AG20443 (cell line): ENCODE measurements at places on chromosomes 3 and 15.
A peak's percentile ranks its signal among the peaks of the same experiment; 100 is the strongest.

DNA sequence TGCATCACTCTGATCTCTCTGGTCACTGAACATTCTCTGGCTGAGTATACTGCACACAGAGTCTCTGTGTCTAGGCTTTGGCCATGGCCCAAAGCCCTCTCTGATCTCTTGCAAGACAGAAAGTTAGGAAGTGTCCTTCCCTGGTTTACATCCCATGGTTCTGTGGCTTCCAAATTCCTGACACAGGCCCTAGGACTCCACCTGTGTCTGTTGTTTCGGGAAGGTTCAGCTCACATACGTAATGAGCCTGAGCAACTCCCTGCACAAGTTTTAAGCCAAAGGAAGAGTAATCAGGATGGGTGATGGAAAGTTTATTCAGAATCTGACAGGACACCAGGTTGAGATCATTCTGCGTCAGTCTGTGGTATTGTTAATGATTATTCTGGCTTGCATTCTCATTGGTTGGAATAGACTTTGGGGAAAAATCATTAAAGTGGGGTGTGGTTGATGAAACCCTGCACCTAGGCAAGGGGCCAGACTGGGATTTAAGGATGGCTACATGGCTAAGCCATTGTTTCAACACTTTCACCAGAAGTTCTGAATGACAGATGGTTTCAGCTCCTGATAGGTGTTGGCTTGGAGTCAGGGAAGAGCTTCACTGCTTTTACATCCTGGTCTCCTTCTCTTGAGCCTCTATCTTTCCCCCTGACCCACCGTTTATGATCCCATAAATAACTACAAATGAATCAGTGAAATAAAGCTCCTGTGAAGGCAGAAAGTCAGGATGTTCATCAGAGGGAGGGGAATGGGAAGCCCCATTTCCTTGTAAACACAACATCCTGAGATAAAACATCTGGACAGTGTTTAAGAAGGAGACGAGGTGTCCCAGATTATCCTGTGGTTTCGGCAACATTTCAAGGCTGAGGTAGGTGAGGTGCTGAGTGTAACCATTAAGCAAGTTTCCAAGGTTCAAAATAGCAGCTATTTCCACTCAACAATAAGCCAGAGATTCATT is 14.1 kb downstream of the LCMT2 start:
- DNase-seq: no peak

DNA sequence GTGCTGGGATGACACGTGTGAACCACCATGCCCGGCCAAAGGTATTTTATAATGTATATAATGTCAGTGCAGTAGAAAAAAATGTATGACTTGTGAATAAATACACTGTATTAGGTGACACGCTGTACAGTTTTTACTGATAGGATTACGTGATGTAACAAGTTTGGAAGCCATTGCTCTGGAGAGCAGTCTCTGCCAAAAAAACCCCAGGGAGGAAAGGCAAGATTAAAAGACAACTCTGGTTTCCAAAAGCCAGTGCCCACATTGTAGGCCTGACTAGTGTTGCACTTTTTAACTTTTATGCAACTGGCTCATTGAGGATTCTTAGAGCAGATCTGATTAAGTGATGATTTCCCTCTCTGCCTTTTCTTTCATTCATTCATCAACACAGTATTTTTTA is 62.0 kb upstream of the SLC2A2 start:
- no peak for DNase-seq

- DNase-seq: no peak
These were observed 32.2 kb downstream of the TXNRD3 start for GRCh38 chr3:126622694-126623093.

- DNase-seq: no peak
These were observed 7.3 kb downstream of the MCTP2 start for GRCh38 chr15:94238539-94239118.

- no peak for DNase-seq
These were observed 177.5 kb upstream of the SNTN start for GRCh38 chr3:63474828-63475518.

- DNase-seq: peak; percentile 30
These were observed 231.4 kb upstream of the WNT5A start for GRCh38 chr3:55718521-55718921.

DNA sequence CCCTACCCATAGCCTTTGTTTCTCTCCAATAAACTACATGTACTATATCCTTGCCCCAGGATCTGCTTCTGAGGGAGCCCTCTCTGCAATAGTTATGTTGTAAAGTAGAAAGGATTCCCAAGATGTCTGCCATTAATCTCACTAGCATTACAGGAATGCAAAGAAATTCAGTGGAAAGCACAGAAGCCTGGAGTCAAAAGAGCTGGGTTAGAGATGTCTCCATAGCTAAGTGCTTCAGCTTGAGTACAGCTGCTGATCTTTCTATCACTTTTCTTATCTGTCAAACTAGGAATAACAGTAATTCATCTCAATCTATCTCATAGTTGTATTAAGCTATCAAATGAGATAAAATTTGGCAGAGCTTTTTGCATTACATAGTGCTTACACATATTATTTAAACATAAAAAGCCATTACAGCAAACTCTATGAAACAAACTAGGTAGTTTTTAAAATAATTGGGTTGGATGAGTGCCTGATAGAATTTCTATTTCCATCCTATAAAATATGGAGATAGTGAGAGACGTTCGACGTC is 799.5 kb upstream of the SEMA6D start:
- DNase-seq: no peak

DNA sequence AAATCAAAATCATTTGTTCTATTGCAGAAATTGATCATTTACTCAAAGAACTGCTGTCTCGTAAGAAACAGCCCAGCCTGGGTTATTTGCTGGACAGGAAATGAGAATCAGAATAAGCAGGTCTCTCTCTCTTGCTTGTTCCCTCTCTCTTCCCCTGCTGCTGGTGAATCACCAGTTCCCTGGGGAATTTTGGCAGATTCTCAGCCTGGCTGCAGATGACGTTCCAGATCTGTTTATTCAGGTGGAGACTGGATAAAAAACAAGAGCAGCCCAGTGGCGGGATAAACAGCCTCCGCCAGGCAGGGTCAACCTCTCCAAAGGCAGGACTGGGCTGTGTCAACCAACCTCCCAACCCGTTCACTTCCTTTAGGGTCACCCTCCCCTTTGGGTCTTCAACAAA is 72.1 kb downstream of the LRIG1 start:
- DNase-seq: peak; percentile 89

DNA sequence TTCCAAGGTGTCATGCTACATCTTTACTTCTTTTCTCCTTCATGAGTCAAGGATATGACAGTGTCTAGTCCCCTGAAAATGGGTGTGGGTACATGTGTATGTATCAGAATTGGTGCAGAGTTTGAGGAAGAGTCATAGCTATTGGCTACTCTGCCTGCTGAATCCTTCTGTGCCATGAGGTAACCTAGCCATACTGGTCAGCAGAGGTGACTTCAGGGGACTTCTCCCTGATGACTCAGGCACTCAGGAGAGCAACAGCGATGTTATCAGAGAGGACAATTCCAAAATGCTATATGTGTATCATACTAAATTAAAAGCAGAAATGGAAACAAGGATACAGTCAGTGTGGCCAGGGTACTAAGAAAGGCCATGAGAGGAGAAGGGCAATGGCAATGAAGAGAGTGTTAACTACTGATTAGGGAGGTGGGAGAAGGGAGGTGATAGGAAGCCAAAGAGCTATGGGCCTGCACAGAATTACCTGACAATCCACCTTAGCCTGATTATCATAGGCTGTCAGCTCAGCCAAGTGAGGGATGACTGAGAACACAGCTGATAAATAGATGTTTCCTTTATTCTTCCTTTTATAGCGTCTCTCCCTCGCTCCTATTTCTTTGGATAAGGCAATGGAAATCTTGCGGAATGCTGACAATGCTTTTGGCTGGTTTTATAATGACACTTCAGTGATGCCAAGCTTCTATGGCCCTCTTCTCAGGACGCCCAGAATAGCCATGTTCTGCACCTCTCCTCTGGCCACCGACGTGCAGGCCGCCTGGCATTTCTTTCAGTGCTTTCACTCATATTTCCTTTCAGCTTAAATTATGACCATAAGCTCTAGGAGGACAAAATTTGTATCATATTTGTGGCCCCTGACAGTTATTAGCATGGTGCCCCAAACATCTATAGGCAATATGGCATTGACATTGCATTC is 90.6 kb downstream of the FGF12 start:
- no peak for DNase-seq

DNA sequence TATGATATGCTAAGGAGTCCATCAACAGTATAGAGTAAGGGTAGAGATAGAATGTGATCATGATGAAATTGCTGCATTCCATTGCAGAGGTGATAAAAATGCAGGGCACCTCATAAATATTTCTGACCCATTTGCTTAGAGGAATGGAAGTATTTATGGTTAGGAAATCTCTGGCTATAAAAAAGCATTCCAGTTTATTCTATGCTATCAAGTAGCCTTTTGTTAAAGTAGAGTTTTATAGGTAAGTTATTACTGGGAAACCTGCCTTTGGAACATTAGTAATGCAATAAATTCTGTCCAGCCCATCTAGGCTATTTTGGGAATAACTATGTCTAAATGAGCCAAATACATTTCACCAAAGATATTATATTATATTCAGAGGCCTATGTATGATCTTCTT is 19.8 kb upstream of the STRIT1 start:
- DNase-seq: no peak

DNA sequence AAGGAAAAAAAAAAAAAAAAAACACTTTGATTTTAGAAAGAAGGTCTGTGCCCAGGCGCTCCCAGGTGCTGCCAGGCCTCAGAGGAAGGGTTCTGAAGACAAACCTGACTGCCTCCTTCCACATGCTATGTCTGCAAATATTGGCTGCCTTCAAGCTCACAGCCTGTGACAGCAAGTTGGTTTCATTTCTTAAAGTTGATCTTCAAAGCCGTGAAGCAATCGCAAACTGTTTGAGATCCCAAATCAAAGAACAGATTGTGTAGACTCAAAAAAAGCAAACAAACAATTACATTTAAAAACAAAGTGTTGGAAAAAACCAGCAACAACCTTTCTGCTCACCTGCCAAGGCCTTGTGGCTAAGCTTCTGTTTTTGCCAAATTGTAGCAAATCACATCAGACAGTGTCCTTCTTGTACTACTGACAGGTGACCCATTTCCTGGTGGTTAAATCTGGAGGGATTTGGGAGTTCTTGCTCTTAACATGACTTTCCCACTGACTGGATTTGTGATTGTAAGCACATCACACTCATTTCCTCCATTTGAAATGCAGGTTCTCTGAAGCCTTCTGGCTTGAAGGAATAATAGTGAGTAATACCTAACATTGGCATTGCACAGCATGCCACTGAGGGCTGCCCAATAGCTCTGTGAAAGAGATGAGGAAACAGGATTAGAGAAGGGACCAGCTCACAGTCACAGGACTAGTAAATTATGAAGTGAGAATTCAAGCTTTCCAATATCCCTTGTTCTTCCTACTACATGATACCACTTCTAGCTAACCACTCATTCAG is 502.4 kb downstream of the LPP start:
- peak; percentile 35 for DNase-seq

DNA sequence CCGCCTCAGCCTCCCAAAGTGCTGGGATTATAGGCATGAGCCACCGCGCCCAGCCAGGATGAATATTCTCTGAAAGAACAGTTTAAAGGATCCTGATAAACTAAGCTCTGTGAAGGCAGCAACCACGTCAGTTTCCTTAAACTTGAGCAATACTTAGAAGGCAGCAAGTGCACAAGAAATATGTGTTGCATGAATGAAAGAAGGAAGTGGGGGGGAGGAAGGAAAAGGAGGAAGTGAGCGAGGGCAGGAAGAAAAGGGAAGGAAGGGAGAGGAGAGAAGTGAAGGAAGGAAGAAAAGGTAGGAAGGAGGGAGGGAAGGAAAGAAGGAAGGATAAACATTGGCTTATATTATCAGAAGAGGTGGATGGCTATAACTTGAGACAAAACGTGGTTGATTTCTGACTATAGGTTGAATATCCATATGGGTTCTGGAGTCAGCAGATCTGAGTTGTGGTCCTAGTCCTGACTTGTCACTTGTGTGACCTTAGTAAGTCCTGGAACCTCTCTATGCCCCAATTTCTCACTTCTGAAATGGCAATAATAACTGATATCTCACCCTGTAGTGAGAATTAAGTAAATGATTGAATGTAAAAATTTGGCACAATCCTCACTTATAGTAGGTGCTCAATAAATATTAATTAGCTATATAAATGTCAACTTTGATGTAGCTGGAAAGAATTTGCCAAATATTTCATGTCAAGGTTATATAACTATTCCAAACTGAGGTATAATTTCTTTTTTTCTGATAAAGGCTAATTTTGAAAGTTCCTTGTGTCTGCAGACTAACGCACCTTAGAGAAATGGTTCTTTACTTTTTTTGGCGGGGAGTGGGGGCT is 12.0 kb upstream of the SEMA4B start:
- no peak for DNase-seq

GRCh38 chr15:89307791-89308190 is 26.8 kb downstream of the POLG start:
- DNase-seq: peak; percentile 53

DNA sequence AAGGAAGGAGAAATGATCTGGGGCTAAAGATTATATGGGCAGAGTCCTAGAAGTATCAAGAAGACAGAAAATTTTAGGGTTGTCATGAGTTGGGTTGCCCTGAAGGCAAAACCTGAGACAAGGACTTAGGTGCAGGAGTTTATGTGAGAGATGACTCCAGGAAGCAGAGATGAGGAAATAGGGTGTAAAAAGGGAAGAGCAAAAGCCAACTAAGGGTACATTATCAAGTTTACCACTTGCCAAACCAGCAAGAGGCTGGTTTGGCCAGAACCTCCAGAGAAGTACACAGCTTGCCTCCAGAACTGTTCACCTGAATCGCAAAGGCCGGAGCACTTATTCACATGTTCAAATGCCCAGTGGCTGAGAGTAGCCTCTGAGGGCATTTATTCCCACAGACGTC is 116.7 kb downstream of the FHIT start:
- no peak for DNase-seq

GRCh38 chr3:5488771-5489170 is 301.3 kb downstream of the EDEM1 start:
- no peak for DNase-seq

GRCh38 chr3:100335434-100335833 is 877 bp downstream of the NIT2 start:
- DNase-seq: peak; percentile 18

- DNase-seq: peak; percentile 78
These were observed 63.2 kb downstream of the HCN4 start for GRCh38 chr15:73305331-73306211.

DNA sequence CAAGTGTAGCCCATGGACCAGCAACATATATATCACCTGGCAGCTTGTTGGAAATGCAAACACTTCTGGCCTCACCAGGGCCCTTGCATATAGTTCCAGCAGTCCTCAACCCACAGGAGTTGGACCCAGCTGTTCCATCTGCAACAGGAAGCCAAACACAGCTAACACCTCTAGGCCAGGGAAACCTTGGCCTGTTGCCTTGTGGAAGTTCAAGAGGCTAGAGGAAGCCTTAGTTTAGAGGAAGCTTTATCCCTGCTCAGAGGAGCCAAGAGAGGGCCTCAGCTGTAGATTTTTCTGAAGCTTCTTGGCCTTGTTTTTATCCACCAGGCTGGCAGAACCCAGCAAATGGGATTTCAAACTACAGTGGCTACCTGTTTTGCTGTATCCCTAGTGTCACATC is 11.4 kb downstream of the FHIT start:
- DNase-seq: no peak

- no peak for DNase-seq
These were observed 182.9 kb upstream of the CHRM5 start for GRCh38 chr15:33785366-33785765.

GRCh38 chr3:49422379-49423248 is at the start of gene AMT:
Gene AMT (minus strand): TSS chr3:49422473. CDS start chr3:49422450, 23 bp downstream.
- DNase-seq: no peak
